Pons (tissue), 1 donor: ENCODE measurements at places on chromosomes 2 and 18.

DNA sequence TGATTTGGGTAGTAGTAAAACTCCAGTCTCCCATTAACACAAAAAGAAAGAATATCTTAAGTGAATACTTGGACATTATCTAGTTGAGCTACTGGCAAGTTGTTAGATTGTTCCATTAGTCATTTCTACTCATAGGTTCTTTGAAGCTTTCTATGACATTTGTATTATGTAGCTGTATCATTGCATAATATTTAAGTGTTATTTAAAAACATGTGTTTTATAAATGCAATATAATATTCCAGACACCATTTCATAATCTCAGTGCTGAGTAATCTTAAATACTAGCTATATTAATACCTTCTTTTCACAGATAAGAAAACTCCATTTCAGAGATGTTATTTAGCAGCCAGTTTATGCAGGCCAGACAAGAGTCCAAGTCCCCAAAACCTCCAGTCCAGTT lies 271.9 kb downstream of the NCKAP5 start:
- DNase-seq, result no peak

DNA sequence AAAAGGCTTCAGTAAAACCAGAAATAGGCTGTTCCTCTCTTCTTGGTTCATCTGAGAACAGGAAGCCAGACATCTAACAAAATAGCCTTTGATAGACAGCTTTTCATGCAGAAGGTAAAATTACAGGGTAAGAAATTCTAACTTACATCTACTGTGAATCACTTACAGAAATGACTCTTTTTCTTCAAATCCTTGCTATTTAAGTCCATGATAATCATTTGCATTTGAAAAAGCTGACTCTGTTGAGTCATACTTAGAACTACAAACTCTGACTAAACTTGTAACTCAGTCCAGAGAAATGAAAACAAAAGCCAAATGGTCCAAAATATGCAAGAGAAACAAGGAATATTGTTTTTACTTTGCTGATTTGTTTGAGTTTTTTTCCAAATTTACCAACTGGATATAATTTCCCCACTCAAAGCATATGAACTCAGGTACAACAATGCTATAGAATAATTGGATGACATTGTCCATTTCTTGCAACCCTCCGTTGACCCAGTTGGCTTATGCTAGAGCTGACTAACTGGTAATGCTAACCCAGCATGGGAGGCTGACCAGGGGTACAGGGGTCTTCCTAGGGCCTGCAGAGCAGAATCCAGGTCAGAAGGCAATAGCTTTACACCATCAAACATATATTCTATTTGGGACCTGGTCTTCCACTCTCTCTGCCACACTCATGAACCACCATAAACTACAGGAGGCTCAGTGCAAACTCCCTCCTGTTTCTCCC lies 18.8 kb upstream of the MREG start:
- DNase-seq, result no peak

DNA sequence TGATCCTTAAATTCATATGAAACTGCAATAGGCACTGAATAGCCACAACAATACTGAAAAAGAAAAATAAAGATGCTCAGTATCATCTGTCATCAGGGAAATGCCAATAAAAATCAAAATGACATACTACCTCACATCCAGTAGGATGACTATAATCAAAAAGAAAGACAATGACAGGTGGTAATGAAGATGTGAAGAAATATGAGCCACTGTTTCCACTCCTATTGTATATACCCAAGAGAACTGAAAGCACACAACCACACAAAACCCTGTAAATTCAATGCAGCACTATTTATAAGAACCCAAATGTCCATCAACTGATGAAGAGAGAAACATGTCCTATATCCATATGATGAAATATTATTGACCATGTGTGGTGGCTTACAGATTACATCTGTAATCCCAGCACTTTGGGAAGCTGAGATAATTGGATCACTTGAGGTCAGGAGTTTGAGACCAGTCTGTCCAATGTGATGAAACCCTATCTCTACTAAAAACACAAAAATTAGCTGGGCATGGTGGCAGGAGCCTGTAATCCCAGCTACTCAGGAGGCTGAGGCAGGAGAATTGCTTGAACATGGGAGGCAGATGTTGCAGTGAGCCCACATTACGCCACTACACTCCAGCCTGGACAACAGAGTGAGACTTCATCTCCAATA lies 39.9 kb downstream of the MAP3K2 start:
- no peak for DNase-seq

GRCh38 chr2:119338272-119338671 lies 28.4 kb downstream of the C2orf76 start:
- DNase-seq, result no peak

GRCh38 chr2:100146657-100146960 lies 4.2 kb upstream of the AFF3 start:
- no peak for DNase-seq

DNA sequence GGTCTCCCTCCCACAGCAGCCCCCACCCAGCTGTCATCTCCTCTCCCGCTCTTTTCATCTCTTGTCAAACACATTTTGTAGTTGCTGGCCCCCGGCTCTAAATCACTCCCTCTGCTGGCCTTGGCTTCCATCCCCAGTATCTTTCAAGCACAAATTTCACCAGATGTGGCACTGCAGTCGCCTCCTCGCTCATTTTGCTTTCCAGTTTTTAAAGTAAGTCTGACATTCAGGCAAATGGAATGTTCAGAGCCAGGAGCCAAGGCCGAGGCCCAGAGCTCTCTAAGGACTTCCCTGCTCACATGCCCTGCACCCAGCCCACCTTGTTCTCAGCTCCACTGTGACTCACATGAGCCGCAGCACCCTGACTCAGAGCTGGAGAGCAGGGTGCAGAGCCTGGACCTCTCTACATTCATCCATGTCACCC lies 158.4 kb downstream of the GALNT14 start:
- no peak for DNase-seq

GRCh38 chr2:201164166-201164565 lies 18.8 kb upstream of the CASP10 start:
- DNase-seq, result no peak
